ENCODE measurements at places on chromosomes 4 and X.

DNA sequence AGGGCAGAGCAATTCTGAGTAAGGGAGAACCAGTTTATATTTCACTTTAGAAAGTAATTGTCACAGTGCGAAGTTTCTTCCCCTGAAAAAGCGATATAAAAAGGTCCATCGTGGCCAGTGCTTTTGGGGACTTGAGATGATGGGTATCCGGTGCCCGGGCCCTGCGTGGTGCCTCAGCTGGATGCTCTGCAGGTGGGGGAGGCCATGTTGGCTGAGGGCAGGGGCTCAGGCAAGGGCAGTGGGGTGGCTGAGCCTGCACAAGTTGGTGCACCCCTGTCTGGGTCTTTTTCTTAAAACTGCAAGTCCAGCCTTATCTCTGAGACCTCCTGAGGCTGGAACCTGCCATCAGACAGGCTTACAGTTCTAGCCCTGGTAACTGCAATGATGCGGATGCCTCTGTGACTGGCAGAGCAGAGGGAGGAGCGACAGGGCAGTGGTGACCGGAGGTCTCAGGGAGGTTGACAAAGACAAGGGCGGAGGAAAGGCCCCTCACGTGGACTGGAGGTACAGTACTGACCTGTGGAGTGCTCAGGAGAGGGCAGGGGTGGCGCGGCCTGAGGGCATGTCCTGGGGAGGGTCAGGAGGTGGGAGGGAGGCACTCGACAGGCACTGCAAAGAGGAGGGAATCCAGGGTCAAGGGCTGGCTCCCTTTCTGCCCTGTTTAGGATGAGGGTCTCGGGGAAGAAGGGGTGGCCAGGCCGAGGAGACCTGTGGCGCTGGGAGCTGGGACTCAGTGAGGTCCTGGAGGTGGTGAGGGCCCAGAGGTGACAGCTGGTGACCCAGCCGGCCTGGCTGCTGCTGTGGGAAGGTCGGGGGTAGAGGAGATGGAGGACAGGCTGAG, 1.8 kb downstream of the RGS12 start:
- DNase-seq = no peak

GRCh38 chrX:118496763-118497079, 1.1 kb downstream of the DOCK11 start:
- no peak for DNase-seq

DNA sequence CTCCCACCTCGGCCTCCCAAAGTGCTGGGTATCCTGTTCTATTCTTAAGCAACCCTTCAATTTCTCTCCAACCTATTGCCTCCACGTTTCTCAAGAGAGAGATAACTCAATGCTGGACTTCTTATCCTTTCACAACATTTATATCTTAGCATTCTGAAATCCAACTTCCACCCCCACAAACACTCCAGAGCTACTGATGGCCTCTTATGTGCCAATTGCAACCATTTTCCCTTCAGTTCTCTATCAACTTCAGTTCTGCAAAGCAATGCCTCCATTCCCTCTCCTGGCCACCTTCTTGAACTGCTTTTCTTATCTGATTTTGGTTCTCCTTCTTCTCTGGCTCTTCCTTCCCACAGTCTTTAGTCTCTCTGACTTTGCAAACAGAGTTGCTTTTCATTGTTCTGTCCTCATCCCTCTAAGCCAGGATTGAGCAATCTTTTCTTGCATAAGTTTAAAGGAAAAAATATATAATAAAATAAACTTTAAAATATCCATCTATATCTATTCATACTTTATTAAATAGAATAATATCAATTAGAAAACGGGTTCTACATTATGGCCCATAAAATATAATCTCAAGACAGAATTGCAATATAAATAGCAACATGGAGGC, 3.6 kb upstream of the STBD1 start:
- no peak for DNase-seq

DNA sequence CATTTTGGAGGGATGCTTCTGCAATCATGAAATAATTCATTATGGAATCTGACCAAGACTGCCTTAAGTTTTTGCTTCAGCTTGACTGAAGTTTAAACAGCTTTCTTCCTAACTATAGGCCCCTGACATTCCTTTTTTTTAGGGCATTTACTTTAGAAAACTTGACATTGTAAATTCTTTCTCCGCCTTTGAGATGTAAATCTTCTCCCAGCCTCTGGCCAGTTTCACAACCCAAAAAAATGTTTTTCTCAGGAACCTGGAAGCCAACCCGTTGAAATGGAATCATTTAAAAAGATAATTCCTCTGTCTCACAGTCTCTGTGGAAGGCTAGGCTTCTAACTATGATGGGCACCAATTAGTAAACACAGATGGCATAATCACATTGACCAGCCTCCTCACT, 710.4 kb upstream of the PABPC4L start:
- DNase-seq = no peak

DNA sequence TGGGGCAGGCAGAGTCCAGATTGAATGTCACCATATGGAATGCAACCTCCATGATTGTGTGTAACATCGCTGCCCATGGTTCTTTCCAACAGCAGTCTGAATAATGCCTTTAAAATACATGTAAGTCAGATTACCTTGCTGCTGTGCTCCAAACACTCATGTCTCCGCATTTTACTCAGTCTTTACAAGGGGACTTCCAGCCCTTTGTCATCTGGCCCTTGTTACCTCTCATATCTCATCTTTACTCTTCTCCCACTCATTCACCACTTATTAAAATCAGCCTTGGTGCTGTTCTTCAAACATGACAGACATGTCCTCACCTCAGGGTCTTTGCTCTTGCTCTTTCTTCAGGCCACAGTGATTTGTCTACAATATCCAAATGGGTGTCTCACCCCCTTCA, 200.4 kb upstream of the GYPA start:
- no peak for DNase-seq

DNA sequence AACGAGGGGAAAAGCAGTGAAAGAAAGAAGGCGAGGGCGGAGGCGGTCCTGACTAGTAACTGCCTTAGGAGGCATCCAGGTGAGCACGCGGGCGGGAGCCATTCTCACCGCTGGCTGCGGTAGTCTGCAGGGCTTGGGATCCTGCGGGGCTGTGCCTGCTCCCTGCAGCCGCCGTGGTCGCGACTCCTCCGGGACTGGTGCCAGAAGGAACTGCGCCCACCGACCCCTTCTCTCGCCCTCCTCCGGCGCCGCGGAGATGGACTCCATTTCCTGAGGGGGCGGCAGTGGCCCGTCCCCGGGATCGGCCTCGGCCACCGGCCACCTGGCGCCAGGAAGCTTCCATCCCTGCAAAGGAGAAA, 543 bp downstream of the NFXL1 start:
- peak; percentile 30 for DNase-seq

DNA sequence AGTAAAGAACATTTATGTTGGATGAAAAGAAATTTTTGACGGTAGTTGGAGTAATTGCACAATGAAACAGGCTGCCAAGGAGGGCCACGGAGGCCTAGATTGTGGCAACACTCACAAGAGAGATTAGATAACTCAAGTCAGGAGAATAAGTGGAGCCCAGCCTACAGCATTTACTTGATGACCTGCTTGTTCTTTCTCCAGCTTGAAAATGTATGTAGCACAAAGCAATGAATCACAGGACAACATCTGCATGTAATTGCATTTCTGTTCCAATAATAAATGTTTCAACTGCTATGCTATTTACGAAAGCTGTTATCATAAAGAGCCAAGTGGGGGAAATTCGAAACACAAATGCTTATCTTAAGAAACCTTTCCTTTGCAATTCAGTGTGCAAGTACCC, 221.2 kb upstream of the MID1 start:
- no peak for DNase-seq

GRCh38 chr4:94577136-94577535, 125.4 kb downstream of the PDLIM5 start:
- peak; percentile 78 for DNase-seq

- no peak for DNase-seq
Measured at GRCh38 chr4:186225848-186226247, 1.5 kb upstream of the KLKB1 start.

DNA sequence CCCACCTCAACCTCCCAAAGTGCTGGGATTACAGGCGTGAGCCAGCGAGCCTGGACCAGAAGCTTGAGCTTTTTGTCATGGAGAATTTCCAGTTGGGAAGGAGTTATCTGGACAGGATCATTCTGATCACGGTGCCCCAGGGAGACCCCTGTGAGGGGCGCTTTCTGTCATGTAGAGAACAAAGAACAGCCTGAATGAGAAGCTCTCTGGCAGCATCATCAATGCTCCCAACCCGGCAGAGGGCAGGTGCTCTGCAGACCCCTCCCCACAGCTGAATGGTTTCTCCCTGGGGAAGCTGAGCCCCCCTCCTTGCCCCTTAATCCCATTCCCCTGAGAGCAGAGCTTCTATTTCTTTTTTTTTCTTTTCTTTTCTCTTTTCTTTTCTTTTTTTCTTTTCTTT, 7.3 kb upstream of the CSF2RA start:
- DNase-seq = no peak

DNA sequence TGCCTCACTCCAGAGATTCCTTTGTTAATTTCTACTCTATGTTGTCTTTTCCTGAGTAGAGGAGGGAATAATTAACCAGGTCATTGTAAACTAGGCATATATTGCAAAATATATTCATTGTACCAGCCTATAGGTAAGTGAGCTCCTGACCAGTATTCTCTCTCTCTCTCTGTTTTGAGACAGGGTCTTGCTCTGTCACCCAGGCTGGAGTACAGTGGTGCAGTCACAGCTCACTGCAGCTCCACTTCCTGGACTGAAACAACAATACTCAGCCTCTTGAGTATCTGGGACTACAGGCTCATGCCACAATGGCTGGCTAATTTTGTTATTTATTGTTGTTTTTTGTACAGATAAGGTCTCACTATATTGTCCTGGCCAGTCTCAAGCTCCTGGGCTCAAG, 198.3 kb downstream of the ARAP2 start:
- no peak for DNase-seq

GRCh38 chr4:147596377-147596776, 20.8 kb upstream of the TMEM184C start:
- peak; percentile 0 for DNase-seq

DNA sequence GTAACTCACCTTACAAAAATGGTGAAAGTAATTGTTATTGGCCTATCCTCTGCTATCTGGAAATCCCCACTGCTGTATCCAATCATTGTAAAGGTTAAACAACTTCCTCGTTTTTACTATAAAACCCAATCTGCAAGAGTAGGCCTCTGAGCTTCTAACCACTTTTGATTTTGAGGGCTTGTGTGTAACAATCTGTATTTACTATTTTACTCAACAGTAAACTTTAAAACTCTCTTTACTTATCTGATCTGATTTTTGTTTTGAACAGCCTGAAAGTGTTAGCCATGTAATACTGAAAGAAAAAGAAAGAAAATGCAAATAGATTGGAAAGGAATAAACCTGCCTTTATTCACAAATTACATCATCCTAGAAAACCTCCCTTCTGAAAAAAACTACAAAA, 63.1 kb downstream of the SLC10A7 start:
- no peak for DNase-seq

DNA sequence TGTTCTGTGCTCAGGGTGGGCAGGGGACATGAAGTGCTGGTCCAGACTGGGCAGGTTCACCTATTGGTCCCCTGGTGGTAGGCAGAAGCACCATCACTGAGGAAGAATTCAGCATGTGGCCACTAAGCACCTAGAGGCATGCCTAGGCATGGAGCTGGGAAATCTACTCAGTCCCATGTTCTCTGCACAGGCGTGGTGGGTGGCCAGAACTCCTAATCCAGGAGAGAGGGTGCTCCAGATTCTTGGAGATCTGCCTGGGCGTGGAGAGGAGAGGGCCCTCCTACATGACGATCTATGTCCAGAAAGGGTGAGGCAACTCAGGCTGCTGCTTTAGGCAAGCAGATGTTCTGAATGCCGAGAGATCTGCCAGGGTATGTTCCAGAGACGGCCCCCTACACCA, 44.6 kb upstream of the MAGEC2 start:
- DNase-seq = no peak

DNA sequence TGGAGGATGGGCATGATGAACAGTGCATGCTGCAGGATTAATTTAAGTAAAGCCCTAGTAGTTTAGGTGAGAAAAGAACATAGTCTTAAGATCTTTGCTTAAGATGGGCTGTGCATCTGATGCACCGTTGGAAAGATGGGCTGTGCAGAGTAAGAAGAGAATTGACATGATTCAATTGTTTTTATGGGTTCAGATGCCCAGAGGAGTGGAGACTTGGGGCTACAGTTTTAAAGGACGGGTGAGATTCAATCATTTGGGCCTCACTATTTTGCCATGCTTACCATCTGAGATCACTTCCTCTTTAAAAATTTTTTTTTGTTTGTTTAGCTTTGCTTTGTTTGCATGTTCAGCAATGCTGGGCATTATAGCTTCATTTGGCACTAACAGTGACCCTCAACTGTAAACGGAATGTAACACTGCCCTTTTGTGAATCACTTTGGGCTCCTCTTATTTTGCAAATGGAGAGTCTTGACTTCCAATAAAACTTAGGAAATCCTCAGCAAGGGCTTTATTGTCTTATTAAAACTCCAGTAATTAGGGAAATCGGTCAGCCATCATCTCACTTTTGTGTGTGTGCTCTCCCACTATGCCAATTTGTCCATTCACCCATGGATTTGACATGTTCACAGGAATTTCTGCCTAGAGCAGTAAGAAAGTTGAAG, 216.1 kb upstream of the TLL1 start:
- no peak for DNase-seq

DNA sequence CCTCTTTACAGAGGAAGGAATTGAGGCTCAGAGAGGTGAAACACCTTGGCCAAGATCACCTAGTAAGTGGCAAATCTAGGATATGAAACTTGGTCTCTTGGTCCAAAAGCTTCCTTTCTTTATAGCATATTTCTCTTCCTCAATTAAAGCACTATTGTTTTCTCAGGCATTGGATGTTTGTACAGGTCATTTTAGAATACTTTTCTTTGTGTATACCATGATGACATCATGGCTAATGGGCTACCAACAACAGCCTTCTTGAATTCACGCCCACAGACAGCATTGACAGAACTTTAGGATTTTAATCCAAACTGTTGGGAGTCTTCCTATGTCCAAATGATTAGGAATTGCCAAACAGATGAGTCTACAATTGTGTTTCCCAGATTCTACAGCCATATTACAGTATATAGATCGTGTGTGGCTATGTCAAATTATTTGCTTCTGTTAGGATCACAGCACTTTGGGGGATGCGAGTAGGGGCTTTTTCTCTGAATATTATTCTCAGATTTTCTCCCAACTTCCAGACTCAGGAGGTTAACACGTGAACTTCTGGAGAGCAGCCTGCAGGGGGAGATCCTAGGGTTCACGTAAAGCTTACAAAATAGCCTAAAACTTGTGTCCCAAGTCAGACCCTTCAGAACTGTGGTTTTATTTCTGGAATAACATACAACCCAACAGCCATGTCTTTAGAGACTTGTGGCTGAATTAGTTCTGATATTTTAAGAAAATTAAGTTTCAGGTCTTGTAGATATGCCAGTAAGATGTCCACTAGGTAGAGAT, 191.8 kb downstream of the SHROOM3 start:
- DNase-seq = no peak

- DNase-seq = peak; percentile 1
Measured at GRCh38 chrX:143536176-143536575, 18.9 kb upstream of the SPANXN3 start.

- peak; percentile 37 for DNase-seq
Measured at GRCh38 chr4:121307445-121308327, 73.1 kb downstream of the QRFPR start.
